ENCODE measurements at places on chromosomes 6 and 20.

DNA sequence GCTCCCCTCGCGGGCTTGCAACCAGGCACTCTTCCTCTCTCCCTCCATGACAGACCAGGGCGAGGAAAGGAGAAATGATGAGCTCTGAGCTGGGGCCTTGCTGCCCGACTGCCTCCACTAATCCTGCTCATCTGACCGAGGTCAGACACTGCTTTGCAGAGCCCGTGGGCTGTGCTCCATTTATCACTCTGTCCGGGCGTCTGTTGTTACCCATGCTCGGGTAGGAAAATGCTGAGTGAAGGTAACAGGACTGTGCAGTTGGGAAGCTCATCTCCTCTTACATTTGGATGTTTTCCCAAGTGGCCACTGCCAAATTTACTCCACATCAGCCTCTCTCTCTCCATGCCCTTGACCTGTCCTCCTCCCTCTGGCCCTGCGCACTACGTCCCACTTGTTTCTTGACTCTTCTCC, 14.6 kb downstream of the RPS6KA2 start:
- no peak for DNase-seq

- DNase-seq, result no peak
These were observed 168.1 kb upstream of the TOP1 start for GRCh38 chr20:40860487-40860902.

DNA sequence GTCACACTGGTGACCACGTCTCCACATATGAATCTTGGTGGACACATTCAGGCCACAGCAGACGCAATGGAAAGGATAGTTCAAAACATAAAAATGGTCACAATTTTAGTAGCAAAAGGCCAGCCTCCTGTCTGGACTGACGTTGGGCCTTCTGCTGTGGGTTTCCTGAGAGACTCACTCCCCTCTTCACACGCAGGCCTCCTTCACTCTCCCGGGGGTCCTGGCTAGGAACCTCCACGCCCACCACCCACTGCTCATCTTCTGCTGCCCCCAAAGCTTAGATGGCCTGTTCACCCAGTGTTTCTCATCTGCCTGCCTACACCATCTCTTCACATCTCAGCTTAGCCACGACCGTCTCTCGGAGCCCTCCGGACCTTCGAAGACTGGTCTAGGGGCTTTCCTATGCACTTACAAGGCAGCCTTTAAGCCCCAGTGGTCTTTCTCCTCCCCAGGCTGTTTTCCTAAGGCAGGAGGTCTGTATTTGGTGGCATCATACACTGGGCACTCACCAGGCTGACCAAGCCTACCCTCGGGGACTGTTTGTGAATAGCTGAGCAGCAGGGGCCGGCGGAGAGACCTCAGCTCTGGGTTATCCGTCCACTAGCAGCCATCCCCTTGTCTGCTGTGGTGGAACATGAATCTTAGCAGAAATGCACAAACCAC, 46.6 kb upstream of the AFDN start:
- peak; percentile 61 for DNase-seq

DNA sequence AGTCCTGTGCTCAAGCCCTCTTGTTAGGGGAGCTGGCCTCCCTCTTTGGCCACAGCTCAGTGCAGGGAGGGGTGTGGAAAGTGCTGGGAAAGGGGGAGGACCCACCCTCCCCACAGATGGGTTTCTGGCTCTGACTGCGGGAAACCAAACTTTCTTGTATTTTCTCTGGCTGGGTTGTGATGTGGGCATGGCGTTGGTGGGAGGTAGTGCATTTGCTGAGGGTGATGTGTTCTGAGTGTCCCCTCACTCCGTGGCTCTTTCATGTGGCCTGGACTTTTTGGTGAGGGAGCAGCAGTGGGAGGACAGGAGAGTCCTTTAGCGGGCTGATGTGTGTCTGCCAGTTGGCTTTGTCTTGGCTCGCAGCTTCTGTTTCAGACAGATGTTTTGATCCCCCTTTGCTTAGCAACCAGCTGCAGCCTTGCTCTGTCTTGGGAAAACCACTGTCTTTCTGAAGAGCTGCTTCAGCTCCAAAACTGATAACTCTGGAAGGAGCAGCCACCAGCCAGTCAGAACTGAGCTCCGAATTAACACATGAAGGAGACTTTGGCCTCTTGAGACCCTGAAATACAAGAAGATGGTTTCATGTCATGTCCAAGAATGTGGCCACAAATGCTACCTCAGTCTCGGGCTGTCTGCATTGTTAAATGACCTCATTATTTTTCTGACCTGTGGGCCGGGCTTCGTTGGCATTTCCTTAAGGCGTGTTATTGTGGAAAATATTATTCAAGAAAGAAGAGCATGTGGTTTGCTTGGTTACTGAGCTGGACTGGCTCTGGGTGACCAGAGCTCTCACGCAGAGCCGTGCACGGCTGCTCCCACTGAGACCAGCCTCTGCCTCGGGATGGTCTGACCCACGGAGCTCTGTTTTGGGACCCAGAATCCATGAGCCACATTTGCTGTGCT, 21.5 kb downstream of the SYNJ2 start:
- peak; percentile 88 for DNase-seq

GRCh38 chr6:104162036-104162669, 697.6 kb downstream of the HACE1 start:
- DNase-seq, result no peak

GRCh38 chr20:5074232-5074674, 45.5 kb downstream of the PCNA start:
- no peak for DNase-seq

DNA sequence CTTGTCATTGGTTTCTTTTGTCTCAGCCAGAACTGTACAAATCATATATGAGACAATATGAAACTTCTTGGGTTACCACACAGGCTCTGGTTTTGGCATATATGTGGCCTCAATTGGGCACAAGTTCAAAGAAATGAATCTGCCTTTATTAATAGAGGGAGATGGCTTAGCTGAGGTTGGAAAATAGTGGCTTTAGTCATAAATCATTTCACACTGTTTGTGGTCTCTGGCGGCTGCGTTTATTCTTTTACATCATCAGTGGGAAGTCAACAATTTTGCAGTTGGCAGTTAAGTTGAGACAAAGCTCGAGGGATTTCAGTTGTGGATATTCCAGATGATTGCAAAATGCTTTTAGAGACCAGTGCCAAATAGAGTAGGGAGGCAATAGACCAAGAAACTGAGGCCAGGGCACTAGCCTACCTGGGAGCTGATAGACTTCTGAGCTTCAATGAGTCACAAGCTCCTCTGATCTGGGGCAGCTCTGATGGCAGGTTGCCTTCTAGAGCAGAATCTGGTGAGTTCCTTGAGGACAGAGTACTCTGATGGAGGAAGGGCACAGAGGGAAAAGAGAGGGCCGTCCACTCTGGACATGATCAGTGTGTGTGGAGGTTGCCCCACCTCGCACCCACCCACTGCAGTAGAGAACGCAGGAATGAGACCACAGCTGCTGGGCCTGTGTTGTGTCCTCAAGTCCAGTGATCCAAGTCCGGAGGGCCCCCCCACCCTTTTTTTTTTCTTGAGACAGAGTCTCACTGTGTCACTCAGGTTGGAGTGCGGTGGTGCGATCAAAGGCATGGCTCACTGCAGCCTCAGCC, 73.5 kb downstream of the ARMC2 start:
- DNase-seq, result no peak

GRCh38 chr20:4141291-4142240, 126.2 kb upstream of the RNF24 start:
- DNase-seq, result no peak

- no peak for DNase-seq
These were observed 39.6 kb upstream of the PLAGL1 start for GRCh38 chr6:144047688-144048087.

DNA sequence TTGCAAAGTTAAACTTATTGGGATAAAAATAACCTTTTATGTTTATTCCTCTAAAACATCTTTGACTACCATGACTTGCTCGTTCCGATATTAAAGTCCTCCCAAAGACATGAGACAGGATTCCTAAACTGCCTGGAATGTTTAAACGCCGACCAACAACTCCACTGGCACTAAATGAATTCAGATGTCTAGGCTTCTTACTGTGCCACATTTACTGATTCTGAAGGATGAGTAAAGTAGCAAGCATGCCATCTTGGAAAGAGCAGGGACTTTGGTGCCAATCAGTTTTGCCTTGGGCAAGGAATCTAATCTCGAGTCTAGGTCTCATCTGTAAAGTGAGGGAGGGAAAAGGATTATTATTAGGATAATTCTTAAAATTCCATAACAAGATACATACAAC, 25.3 kb downstream of the MBOAT1 start:
- no peak for DNase-seq

DNA sequence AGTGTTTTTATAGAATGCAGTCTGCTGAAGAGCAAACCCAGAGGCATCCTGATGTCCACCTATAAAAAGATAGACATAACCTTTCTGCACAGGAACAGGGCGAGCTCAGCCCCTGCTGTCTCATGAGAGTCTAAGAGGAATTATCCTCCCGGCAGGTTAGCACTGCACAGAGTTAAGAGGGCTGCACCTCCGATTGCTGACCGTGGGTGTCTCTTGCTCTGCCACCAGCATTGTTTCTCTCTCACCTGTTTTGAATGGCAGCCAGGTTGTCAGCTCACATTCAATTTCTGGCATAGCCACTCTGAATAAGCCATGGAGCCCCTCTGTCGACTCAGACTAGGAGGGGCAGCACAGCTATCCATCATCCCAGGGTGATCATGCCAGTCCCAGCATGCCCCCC, 211.2 kb downstream of the PHACTR1 start:
- DNase-seq, result no peak

GRCh38 chr6:40160826-40161225, 226.6 kb upstream of the MOCS1 start:
- no peak for DNase-seq

DNA sequence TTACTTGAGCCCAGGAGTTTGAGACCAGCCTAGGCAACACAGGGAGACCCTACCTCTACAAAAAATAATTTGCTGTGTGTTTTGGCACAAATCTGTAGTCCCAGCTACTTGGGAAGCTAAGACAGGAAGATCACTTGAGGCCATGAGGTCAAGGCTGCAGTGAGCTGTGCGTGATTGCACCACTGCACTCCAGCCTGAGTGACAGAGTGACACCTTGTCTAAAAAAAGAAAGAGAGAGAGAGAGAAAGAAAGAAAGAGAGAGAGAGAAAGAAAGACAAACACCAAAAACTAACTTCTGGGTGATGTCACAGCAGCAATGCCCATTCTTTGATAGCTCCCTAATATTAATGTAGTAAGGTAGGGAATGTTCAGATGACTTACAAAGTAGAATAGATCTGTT, 20.4 kb downstream of the USP49 start:
- no peak for DNase-seq

- no peak for DNase-seq
These were observed 995 bp downstream of the ZFP64 start for GRCh38 chr20:52190437-52191131.

- DNase-seq, result no peak
These were observed 506.6 kb upstream of the MAN1A1 start for GRCh38 chr6:119856136-119856535.

All from coronary artery (tissue), 2 donors.